ENCODE measurements at places on chromosomes 1 and 21.

GRCh38 chr1:205896351-205896750 lies 46.4 kb upstream of the PM20D1 start:
- DNase-seq, result no peak

GRCh38 chr1:54409156-54410142 lies 3.3 kb upstream of the SSBP3 start:
- DNase-seq, result no peak

DNA sequence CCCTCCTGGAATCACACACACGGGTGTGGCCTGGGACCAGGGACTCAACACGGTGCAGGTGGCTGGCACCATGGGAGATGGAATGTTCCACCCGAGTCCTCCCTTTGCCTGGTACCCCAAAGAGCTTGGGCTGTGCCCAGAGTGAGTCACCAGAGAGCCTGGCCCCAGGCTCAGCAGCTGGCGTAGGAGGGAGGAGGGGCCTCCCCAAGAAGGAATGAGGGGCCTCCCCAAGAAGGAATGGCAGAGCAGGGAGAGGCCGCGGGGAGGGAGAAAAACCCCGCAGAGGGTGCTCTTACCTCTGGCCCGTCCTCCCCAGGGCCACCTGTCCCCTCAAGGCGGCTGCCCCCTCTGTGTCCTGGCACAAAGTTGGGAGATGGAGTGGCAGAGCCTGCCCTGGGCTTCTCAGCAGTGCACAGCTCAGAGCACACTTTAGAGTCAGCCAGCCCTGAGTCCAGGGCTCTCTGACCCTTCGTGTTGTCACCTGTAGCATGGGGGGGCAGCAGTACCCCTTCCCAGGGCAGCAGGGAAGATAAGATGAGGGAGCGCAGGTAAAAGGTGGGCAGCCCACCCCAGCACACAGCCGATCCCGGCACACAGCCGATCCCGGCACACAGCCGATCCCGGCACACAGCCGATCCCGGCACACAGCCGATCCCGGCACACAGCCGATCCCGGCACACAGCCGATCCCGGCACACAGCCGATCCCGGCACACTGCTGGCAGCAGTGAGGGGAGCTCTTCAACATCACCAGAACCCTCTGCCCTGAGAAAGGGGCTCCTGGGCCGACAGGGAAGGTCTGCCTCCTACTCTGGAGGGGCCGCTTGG lies 20.2 kb upstream of the KCNAB2 start:
- no peak for DNase-seq

GRCh38 chr1:210235363-210236053 lies 2.9 kb downstream of the SERTAD4 start:
- DNase-seq, result no peak

Measured in D721Med (cell line).